ENCODE measurements at places on chromosomes 2 and 18. TPM values are rescaled to one million over a fixed set of nuclear protein-coding genes. Genes with fewer than 3 reads are reported as not detected.

DNA sequence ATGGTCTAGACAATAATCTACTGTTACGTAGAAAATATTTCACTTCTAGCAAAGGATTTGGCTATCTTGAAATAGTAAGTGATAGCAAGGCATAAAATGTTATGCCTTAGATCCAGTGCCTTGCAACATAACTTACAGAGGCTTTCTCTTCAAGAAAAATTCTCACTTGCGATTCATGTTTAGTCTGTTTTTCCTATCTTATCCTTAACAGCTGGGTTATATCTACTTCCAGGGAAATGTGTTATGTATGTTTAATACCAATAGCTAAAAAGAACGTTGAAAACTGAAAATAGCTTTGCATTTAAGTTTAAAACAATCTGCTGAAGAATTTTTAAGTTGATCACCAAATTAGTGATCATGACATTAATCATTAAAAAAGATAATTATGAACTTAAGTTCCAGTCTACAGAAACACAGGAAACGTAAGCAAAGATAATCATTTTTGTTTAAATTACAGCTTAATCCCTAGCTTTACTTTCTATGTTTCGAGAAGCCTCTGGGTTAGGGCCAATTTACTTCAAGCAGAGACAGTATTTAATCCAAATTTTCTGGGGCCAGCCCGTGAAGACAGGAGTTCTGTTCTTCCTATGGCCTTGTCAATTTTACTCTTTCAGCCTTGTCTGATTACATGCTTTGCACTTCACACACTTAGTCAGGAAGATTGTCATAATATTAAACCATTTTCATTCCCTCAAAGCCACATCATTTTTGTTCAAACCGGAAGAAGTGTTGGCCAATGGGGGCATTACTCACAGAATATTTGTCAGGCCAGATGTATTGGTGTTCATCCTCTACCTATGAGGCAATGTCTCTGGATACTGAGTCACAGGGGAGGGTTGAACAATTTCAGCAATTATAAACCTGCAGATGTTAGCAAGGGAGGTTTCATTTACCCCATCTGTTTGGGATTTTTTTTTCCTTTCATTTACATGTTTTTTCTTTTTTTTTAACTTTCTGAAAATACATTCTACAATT lies 1132.9 kb upstream of the ZEB2 start:
- peak; percentile 51 for DNase-seq

GALNT3 gene
- total RNA-seq, result 44.8 TPM

GRCh38 chr2:143805666-143806065 lies 676.4 kb downstream of the ARHGAP15 start:
- DNase-seq, result no peak

DNA sequence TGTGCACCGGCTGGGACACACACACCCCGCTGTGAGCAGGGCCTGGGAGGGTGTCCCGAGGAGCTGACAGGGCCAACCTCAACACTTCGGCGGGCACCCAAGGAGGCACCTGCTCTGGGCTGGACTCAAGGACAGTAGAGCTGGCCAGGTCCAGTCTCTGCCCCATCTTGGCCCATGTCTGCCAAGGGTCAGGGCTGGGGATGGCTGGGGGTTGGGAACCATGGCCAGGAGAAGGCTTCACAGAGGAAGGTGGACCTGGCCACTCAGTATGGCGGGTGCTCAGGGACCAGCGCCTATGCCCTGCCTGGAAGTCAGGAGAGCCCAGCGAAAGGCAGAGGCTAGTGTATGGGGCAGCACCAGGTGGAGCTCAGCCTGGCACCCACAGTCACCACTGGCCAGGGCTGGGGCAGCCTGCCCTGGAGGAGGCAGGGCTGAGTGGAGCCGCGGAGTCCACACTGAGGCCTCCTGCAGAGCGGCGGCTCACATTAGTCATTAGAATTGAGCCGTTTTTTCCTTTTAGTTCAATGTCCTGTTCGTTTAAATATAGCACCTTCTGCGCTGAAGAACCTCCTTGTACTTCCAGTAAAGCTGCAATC lies 4.2 kb downstream of the ERFE start:
- no peak for DNase-seq

GRCh38 chr18:64409511-64409910 lies 260.6 kb upstream of the LINC00305 start:
- peak; percentile 50 for DNase-seq

DNA sequence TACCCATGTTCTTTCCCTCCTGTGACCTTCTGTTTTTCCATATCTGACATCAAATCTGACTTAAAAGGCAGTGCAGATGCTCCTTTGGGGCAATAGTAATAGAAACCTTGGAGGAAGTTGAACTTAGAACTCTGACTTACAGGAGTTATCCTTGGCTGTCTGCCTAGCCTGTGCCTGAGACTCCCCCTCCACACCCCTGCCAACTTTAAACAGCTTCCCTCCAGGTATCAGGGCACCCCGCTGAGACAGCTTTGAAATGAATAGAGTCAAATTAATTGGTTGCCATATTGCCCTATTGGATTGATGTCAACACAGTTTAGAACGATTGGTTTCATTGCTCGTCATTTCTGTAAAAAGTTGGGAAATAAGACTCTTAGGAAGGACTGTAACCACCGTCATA lies 322.0 kb downstream of the PRKCE start:
- DNase-seq, result no peak

DNA sequence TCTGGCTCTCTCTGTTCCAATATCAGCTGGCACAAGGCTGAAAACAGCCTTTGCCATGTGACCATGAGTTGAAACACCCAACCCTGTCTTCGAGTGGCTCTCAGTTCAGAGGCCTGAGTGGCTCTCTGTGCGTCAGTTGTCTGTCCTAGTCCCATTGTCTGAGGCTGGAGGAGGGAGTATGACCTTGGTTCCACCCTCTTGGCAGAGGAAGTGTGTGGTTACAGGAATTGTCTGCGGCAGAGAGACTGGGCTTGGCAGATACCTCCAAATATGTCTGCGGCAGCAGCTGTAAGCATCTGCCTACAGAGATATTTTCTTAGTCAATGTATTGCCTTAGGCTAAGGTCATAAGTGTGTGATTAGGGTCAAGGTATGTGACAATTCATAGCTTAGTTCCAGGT lies 32.6 kb downstream of the CNGA3 start:
- peak; percentile 59 for DNase-seq

- DNase-seq, result no peak
Observed at GRCh38 chr2:37630301-37630700, 41.1 kb downstream of the CDC42EP3 start.

MFSD6 gene
- 23.0 TPM for total RNA-seq

DNA sequence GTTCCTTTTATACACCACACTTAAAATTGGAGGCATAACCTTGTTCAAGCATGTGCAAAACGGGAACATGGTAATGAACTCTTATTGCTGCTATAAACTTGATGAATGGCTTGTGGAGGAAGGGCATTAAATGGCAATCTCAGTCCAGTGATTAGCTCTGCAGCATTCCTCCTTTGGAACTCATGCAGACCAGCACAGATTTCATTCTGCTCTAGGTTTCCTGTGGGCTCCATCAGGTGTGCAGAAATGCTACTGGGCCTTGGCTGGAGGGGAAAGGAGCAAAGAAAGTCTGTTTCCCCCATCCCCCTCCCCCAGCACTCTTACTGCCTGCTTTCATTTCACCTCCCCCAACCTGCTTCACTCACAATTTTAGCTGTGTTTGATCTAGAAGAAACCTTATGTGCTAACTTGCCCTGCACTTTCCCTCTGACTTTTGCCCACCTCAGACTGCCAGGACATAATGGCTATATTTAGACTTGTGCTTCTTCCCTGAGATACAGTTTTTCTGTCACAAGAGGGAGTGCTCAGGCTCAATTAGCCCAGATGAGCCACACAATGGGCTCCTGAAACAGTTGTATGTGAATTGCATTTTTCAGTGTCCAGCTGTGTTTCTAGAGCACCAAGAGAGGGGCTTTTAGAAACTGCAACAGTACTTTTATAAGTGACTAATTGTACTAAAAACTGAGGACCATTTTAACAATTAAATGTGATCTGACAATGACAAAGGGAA lies 109.8 kb downstream of the FSHR start:
- DNase-seq, result no peak

- DNase-seq, result no peak
Observed at GRCh38 chr2:224011837-224012236, 27.2 kb downstream of the SERPINE2 start.

All from PC-3 (cell line).